NCI-H1092 (cell line): ENCODE measurements at places on chromosomes 11 and 22.

GRCh38 chr22:27473533-27473932, 328.0 kb downstream of the MN1 start:
- DNase-seq, result no peak

DNA sequence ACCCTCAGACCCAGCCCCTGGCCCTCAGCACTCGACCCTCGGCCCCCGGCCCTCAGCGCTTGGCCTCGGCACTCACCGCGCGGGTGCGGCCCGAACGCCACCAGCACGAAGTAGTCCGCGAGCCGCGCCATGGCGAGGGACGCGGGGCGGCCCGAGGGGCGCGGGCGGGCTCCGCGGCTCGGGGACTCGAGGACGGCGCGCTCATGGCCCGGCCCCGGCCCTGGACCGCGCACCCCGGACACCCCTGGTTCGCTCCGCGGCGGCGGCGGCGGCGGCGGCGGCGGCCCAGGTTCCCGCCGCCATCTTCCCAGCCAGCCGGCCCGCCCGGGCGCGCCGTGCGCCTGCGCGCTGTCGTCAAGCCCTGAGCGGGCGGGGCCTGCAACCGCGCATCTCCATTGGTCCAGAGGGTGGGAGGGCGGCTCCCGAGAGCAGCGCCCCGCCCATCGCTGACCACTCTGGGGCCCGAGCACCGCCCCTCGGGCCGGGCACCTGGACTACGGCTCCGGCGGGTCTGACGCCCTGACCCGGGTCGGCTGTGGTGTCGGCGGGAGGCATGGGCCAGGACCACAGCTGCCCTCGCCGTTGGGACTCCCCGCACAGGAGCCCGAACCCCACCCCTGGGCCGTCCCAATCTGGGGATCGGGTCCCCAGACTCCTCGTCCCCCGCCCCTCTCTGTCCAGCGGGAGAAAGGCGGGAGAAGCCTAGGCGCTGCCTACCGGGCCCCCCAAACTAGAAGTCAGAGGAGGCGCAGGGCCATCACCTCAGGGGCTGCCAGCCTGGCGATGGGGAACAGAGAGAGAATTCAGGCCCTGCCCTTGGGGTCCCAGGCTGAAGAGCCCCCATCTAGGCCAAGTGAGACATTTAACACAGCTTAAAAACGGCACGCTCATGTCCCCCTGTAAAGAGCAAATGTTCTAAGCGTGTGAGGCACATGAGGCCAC, at the start of gene SBF1:
Gene SBF1, minus strand, starts transcription at position 326 of the 942 bp plus-strand sequence. Its CDS starts 195 bp downstream, at position 131.
- DNase-seq, result peak; percentile 25

GRCh38 chr11:100632941-100633452, 54.1 kb upstream of the ARHGAP42 start:
- DNase-seq, result peak; percentile 58

DNA sequence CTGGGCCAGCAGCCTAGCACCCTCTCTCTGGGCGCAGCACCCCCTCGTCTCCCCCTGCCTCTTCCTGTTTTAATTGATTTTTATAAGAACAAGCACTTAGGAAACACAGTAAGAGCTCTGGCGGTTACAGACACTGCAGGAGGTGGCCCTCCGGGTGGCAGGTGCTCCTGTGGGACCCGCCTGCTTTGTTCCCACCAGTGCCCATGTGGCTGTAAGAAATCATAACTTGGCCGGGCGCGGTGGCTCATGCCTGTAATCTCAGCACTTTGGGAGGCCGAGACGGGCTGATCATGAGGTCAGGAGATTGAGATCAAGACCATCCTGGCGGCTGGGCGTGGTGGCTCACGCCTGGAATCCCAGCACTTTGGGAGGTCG, 18.4 kb downstream of the TSPAN4 start:
- DNase-seq, result no peak

- no peak for DNase-seq
Measured at GRCh38 chr22:39266398-39267030, 21.7 kb upstream of the PDGFB start.

- DNase-seq, result no peak
Measured at GRCh38 chr11:107619926-107620325, 29.0 kb downstream of the ELMOD1 start.

- DNase-seq, result no peak
Measured at GRCh38 chr11:12158909-12159308, 48.5 kb downstream of the MICAL2 start.

DNA sequence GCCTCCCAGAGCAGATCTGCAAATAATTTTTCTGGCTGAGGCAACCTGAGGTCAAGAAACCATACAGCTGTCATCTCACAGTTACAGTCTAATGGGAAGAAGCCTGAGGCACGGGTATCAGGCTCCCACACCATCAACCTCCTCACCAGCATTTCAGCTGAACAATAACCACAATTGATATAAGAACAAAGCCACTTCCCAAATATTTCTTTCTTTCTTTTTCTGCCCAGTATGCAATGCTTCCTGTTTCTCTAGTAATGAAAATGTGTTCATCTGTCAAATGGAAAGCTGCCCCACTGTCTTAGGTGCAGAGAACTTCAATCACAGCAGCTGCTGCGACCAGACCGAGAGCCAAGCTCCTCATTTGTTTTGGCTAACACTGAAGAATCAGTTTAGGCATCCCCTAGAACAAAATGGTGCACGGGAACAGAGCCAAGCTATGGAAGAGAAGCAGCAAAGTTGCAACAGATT, 108.4 kb downstream of the BLID start:
- peak; percentile 65 for DNase-seq

DNA sequence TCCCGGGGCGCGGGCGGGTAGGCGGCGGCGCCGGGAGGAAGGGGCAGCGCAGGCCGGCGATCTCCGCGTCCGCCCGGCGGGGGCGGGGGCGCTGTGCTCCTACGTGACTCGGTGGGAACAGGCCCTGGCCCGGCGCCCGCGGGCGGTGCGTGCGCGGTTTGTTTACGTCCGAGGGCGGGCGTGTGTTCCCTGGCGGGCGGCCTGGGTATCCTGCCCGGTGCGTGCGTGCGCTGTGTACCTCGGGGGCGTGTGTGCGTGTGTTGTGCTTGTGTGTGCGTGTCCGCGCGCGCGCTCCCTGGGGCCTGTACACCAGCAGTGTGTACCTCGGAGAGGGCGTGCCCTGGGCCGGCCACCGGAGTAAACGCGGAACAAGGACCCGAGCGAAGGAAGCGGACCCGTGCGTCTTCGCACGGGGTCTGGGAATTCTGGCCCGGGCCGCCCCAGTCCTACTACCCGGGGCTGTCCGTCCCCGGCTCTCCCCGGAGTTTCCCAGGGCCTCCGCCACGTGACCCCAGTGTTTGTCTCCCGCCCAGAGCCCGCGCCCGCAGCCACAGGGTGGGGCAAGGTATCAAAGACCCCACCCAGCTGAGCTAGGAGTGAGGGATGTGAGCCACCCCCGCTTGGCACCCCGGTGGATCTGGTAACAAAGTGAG, 769 bp downstream of the MAFF start:
- DNase-seq, result no peak

DNA sequence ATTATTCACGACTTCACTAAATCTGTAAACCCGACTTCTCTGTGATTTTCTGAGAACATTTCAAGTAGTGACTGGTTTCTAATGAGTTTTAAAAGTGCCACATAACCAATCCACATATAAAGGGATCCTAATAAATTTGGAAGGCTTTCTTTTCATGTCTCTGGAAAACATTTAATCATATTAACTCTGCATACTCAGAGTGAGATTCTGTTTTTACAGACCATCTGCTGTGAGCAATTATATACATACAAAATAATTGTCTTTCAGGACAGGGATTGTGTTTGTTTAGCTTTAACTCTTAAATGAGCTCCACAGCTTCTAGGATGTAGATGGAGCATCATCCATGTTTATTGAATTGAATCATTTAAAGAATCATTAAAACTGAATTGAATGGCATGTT, 65.1 kb downstream of the PRMT3 start:
- no peak for DNase-seq

DNA sequence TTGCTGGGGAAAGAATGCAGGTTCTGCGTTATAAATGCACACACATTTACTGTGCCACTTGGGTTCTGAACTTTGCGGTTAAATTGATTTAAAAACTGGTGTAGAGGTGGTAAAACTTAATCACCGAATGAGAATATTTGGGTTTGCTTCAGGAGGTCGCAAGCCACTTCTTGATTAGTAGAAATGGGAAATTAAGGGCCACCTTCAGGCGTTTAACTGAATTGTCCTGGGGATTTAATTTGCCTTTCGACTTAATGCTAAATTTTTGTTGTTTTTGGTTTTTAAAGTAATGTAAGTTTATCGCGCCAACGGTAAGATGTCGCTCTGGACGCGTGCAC, 459 bp upstream of the NCR3LG1 start:
- no peak for DNase-seq

DNA sequence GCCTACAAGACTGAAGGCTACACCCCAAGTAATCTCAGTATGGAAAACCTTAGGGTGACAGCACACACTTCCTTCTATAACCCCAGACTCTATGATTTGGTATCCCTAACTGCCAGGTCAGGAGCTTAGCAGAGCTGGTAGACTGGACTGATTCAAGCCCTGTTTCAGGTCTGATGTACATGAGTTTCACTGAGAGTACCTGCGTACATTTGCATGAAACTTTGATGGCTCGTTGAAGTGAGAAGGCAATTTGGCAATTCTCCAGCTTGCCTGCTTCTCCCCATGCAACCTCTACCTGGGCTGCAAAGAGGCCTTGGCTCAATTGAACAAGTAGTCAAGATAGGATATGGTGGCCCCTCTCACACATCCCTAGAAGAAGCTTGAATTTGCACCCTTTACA, 10.2 kb downstream of the FIBIN start:
- no peak for DNase-seq

GRCh38 chr22:40374567-40374966, 4.2 kb downstream of the SGSM3 start:
- DNase-seq, result no peak

- DNase-seq, result no peak
Measured at GRCh38 chr11:111045407-111045803, 200.1 kb upstream of the POU2AF2 start.

DNA sequence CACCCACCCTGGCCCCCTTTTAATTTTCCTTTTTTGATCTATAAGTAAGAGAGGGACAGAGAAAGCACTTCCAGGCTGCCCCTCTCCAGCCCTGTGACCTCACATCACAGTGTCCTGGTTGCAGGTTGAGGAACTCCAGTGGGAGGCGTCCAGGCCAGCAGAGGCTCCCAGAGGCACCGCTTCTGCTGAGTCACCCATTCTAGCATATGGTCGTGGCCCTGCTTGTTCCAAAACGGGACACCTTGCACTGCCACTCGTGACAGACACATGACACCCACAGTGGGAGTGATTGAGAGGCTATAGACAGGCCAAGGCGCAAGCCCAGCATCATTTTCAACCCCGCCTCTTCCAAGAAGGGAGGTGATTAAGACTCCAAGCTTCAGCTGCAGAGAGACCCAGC, 16.0 kb upstream of the TMPRSS4 start:
- DNase-seq, result no peak

GRCh38 chr11:84763931-84764330, 863.2 kb downstream of the DLG2 start:
- DNase-seq, result no peak

DNA sequence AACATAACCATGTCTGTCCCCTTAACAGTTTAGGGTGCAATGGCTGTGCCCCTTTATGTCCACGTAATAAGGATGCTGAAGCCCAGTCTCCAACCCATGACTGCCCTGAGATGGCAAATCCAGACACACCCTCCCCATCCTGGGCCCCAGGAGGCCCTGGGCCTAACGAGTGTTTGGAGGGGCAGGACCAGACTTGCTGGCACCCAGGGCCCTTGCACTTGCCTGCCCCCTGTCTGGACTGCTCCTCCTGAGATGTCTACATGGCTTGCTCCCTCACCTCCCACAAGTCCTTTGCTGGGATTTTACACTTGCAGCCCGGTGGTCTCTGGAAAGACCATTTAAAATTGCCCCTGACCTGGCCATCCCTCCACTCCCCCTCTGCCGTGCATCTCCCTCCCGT, 132.2 kb upstream of the NECTIN1 start:
- no peak for DNase-seq

DNA sequence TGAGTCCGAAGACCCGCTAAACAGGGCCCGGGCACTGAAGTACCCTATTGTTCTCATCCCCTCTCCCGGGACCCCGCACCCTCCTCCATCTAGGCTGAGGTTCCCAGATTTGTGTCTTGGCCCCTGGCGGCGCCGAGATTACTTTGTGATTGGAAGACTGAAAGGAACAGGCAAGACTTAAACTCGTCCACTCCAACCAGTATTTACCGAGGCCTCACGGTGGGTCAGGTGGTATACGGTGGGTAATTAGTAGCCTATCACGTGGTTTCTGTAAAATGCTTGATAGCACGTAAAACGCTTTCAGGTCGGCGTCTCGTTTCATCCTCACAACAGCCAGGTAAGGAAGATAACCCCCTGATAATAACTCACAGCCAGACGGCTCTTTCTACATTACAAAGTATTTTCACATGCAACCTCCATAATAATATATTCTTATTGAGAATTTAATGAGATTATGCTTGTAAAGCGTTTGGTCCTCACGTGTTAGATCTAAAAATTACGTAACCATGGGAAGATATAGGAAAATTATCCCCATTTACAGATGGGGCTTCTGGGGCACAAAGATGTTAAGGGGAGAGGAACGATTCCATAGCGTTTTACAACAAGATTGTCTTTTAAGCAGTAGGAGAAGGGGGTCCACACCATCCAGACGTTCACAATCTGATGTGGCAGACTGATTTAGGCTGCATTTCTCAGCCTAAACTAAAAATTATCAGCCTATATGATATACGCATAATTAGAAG, 642 bp upstream of the PIK3C2A start:
- DNase-seq, result peak; percentile 68

- no peak for DNase-seq
Measured at GRCh38 chr11:103842795-103843194, 193.6 kb upstream of the DDI1 start.

GRCh38 chr11:108012139-108012725, 3.5 kb downstream of the CUL5 start:
- DNase-seq, result no peak

DNA sequence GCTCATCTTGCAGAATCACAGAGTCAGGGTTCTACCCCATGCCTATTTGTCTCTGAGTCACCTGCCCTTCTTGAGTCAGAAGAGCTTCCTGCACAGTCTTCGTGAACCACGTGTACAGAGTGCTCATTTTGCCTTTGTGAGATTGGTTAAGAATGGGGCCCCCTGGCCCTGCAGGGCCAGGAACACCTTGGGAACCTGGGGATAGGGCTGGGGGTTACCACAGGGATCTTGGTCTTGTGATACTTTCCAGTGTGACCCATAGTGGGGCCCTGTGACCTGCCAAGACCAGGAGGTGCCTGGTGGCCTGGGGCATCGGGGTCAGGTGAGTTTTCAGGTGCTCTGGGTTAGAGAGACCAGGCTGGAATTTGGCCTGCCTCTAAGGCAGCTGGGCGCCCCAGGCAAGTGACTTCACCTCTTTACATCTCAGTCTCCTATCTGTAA, 9.4 kb downstream of the TMPRSS13 start:
- DNase-seq, result no peak

GRCh38 chr22:45291061-45291930, 6.5 kb downstream of the UPK3A start:
- DNase-seq, result no peak

- DNase-seq, result no peak
Measured at GRCh38 chr11:26995701-26996460, 2.0 kb downstream of the FIBIN start.
